Neural crest cell (in vitro differentiated cells): ENCODE measurements at places on chromosomes 5 and 9. TPM values are rescaled to one million over a fixed set of nuclear protein-coding genes. Genes with fewer than 3 reads are reported as not detected.
A peak's percentile ranks its signal among the peaks of the same experiment; 100 is the strongest.

GRCh38 chr9:17627641-17628040 lies 48.8 kb downstream of the SH3GL2 start:
- H3K4me3 ChIP-seq = no peak overlapping the region
- H3K4me1 ChIP-seq = no peaks in the 10 kb centered on the region
- H3K27me3 ChIP-seq = peaks cover 2% of the 10 kb centered on the region
- no peak overlapping the region for H3K27ac ChIP-seq

DNA sequence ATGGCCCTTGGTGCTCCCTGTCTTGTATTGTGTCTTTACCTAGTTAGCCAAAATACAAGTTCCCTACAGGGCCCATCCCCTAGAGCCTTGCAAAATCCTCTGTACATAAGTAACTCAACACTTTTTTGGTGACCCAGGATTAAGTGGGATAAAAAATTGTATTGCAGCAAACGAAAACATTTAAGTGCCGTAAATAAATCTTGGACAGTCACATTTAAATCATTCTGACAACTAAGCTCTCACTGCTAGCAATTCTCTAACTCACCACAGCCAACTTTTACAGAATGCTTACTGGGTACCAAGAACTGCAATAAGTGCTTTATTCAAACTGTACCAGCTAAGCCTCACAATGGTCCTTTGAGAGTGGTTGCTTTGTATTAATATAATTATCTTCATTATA lies 56.6 kb downstream of the GNAQ start:
- H3K4me3 ChIP-seq = no peak overlapping the region
- H3K4me1 ChIP-seq = peaks cover 40% of the 10 kb centered on the region
- no peak overlapping the region for H3K27ac ChIP-seq
- H3K27me3 ChIP-seq = no peaks in the 10 kb centered on the region
- peaks cover 18% of the 10 kb centered on the region for H3K36me3 ChIP-seq

The FOXD4L4 gene
- 0.16 and 0.26 TPM in 2 replicates for total RNA-seq

GRCh38 chr5:173291722-173292658 lies 36.2 kb downstream of the STC2 start:
- H3K4me1 ChIP-seq = peaks cover 58% of the 10 kb centered on the region
- H3K4me3 ChIP-seq = peak overlapping the region; percentile 25
- no peaks in the 10 kb centered on the region for H3K36me3 ChIP-seq
- no peak for DNase-seq
- peaks cover 71% of the 10 kb centered on the region for H3K27me3 ChIP-seq

GRCh38 chr9:71250581-71250980 lies 129.2 kb upstream of the TRPM3 start:
- peaks cover 22% of the 10 kb centered on the region for H3K4me1 ChIP-seq
- peaks cover 3% of the 10 kb centered on the region for H3K27me3 ChIP-seq
- no peak for DNase-seq
- H3K36me3 ChIP-seq = no peaks in the 10 kb centered on the region
- no peak overlapping the region for H3K4me3 ChIP-seq
